Left lung (tissue), 14 donors: ENCODE measurements at places on chromosomes 1 and 21. TPM values are rescaled to one million over a fixed set of nuclear protein-coding genes. Genes with fewer than 3 reads are reported as not detected.
A peak's percentile ranks its signal among the peaks of the same experiment; 100 is the strongest.

DNA sequence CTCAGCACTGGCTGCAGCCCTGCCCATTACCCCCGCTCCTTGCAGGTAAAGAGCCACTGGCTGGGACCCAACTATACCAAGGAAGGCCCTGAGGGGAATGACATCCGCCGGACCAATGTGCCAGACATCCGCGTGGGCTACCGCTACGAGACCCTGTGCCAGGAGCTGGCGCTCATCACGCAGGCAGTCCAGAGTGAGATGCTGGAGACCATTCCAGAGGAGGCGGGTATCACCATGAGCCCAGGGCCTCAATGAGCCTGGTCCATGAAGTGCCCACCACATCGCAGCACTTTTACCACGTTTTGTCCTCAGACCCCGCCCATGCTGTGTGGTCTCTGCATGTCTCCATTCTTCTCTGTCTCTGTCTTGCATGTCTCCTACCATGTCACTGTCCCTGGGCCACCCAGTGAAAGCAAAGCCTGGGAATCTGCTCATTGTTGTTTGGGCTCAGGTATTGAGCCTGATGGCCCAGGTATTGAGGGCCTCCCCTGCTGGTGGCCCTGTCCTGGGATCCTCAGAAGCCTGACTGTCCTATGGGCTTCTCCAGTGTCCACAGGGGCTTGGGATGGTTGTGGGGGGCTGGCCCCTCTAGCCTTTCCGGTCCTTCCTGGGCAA, 11.4 kb downstream of the AMPD2 start:
- DNase-seq: no peak
- no peaks in the 10 kb centered on the region for H3K27me3 ChIP-seq
- no peak overlapping the region for H3K27ac ChIP-seq
- no peak overlapping the region for H3K4me3 ChIP-seq
- H3K36me3 ChIP-seq: peaks cover 67% of the 10 kb centered on the region

DNA sequence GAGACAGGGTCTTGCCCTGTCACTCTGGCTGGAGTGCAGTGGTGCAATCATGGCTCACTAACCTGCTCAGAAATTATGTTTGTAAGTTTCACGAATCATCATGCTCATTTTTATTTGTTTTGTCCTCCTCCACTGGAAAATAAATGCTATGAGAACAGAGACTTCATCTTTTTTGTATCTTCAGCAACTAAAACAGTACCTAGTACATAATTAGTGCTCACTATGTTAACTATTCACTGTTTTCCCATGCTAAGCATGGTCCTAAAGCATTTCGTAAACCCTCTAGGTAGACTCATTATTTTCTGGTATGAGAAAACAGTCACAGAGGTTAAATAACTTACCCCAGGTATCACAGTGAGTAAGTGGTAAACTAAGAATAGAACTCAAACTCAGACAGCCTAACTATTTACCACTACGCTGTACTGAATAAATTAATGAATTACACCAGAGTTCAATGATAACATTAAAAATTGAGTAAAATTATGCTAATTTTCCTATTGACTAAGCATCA, 118.4 kb downstream of the RERE start:
- H3K4me3 ChIP-seq: no peak overlapping the region
- peaks cover 8% of the 10 kb centered on the region for H3K4me1 ChIP-seq
- H3K27me3 ChIP-seq: no peaks in the 10 kb centered on the region
- no peak for DNase-seq
- no peak overlapping the region for H3K27ac ChIP-seq

DNA sequence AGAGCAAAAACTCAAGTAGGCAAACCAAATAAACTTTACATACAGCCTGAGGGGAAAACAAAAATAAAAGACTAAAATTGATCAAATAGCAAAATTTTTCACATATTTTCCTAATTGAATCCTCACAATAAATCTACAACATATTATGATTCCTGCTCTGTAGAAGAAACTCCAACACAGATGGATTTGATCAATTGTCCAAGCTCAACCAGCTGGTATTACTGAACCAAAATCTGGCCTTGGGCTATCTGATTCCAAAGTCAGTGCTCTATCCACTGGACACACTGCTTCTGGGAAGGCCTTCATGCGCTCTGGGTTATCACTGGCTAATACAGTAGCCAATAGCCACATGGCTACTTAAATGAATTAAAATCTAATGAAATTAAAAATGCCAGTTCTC, 39.3 kb downstream of the PCNX2 start:
- no peaks in the 10 kb centered on the region for H3K27me3 ChIP-seq
- H3K4me3 ChIP-seq: no peak overlapping the region
- H3K36me3 ChIP-seq: peaks cover 20% of the 10 kb centered on the region
- DNase-seq: no peak

DNA sequence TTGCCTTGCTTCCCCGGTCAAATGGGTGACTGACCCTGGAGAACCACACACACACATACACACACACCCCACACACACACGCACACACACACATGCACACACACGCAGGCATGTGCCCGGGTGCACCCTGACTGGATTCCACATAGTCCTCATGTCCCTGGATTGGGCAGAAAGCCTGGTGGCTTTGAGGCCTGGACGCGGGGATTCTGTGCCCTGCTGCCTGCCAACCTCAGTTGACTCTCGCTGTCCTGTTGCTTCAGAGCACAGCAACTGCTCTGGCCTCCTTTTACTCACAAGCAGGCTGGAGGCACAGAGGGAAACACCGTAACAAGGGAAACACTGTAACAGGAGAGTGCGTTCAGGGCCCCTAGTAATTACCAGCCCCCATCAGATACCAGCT, 6.4 kb downstream of the RORC start:
- no peak overlapping the region for H3K4me3 ChIP-seq
- peaks cover 28% of the 10 kb centered on the region for H3K4me1 ChIP-seq
- no peaks in the 10 kb centered on the region for H3K36me3 ChIP-seq

Gene IGSF5
- 0.39 TPM for polyA plus RNA-seq

Gene GPR157
- 19.2 TPM for polyA plus RNA-seq

GRCh38 chr1:21308847-21309652, 18.8 kb upstream of the ECE1 start:
- H3K27ac ChIP-seq: no peak overlapping the region
- peaks cover 51% of the 10 kb centered on the region for H3K4me1 ChIP-seq
- no peaks in the 10 kb centered on the region for H3K27me3 ChIP-seq
- no peaks in the 10 kb centered on the region for H3K36me3 ChIP-seq

- no peaks in the 10 kb centered on the region for H3K36me3 ChIP-seq
- no peak overlapping the region for H3K27ac ChIP-seq
- no peak overlapping the region for H3K4me3 ChIP-seq
- no peaks in the 10 kb centered on the region for H3K27me3 ChIP-seq
- peaks cover 8% of the 10 kb centered on the region for H3K4me1 ChIP-seq
Measured at GRCh38 chr21:38206646-38207045, 50.1 kb upstream of the KCNJ15 start.

Gene PROX1
- 10.4 TPM for polyA plus RNA-seq

DNA sequence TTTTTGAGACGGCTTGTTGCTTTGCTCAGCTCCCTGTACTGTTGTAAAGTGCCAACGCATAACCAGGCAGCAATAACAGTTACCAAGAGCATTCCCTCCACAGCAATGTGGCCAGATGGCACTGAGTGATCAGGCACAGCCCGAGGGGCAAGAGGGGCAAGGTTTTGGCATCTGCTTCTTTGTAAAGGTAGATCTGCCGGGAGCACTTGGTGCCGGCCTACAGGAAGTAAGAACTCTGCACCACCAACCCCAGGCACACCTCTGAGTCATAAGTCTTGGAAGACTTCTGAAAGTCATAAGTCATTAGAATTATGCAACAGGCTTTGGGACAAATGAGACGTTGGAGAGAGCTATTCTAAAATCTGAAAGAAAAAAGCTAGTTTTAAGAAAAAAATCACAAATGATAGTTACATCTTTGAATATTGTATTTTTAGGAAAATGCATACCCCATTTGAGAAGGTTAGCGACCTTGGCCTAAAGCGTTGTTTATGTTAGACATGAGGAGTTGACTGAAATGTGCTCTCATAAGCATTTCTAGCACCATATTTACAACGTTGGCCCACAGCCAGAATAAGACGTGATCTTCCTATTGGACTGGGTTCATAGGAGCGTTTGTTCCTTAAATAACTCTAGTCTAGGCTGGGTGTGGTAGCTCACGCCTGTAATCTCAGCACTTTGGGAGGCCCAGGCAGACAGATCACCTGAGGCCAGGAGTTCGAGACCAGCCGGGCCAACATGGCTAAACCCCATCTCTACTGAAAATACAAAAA, 37.7 kb upstream of the MAP10 start:
- no peak overlapping the region for H3K4me3 ChIP-seq
- peak overlapping the region; percentile 66 for H3K27ac ChIP-seq
- no peaks in the 10 kb centered on the region for H3K27me3 ChIP-seq
- peaks cover 20% of the 10 kb centered on the region for H3K4me1 ChIP-seq
- DNase-seq: no peak
- no peaks in the 10 kb centered on the region for H3K36me3 ChIP-seq

GRCh38 chr1:36248250-36248894, 24.1 kb downstream of the THRAP3 start:
- H3K4me1 ChIP-seq: peaks cover 17% of the 10 kb centered on the region
- no peaks in the 10 kb centered on the region for H3K27me3 ChIP-seq
- H3K27ac ChIP-seq: peak overlapping the region; percentile 9
- DNase-seq: no peak
- H3K4me3 ChIP-seq: no peak overlapping the region

DNA sequence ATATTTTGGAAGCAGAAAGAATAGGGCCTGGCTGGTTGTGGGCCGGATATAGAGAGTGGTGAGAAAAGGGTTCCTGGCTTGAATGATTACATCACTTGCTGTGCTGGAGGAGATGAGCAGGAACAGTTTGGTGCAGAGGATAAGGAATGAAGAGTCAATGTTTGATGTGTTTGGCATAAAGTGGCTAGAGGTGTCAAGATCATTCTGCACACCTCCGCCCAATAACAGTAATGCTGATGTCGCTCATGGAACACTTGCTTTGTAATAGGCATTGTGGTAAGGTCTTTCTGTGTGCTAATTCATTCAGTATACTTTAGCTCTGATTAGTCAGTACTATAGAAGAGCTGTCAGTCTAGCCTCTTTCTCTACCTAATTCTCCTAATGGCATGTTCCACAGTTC, 48.0 kb upstream of the RAVER2 start:
- H3K27me3 ChIP-seq: no peaks in the 10 kb centered on the region
- no peak overlapping the region for H3K4me3 ChIP-seq
- no peaks in the 10 kb centered on the region for H3K36me3 ChIP-seq
- H3K27ac ChIP-seq: no peak overlapping the region
- H3K4me1 ChIP-seq: no peaks in the 10 kb centered on the region

- H3K4me1 ChIP-seq: no peaks in the 10 kb centered on the region
- H3K27ac ChIP-seq: no peak overlapping the region
- H3K27me3 ChIP-seq: peaks cover 100% of the 10 kb centered on the region
Measured at GRCh38 chr1:37038227-37039093, 4.1 kb upstream of the GRIK3 start.

Gene ASAP3
- polyA plus RNA-seq: 47.2 TPM

GRCh38 chr1:221987860-221988520, 246.1 kb upstream of the DUSP10 start:
- H3K4me1 ChIP-seq: no peaks in the 10 kb centered on the region
- no peak overlapping the region for H3K27ac ChIP-seq
- H3K4me3 ChIP-seq: no peak overlapping the region
- no peaks in the 10 kb centered on the region for H3K36me3 ChIP-seq
- DNase-seq: no peak

GRCh38 chr1:204920967-204921366, 50.3 kb downstream of the NFASC start:
- no peaks in the 10 kb centered on the region for H3K36me3 ChIP-seq
- H3K4me1 ChIP-seq: no peaks in the 10 kb centered on the region
- DNase-seq: no peak
- H3K4me3 ChIP-seq: no peak overlapping the region
- H3K27me3 ChIP-seq: no peaks in the 10 kb centered on the region

- H3K27me3 ChIP-seq: no peaks in the 10 kb centered on the region
- no peaks in the 10 kb centered on the region for H3K36me3 ChIP-seq
- H3K4me3 ChIP-seq: no peak overlapping the region
- no peak overlapping the region for H3K27ac ChIP-seq
- no peaks in the 10 kb centered on the region for H3K4me1 ChIP-seq
- no peak for DNase-seq
Measured at GRCh38 chr1:237921306-237921705, 30.6 kb upstream of the ZP4 start.

Gene EPHA8
- 0.21 TPM for polyA plus RNA-seq

DNA sequence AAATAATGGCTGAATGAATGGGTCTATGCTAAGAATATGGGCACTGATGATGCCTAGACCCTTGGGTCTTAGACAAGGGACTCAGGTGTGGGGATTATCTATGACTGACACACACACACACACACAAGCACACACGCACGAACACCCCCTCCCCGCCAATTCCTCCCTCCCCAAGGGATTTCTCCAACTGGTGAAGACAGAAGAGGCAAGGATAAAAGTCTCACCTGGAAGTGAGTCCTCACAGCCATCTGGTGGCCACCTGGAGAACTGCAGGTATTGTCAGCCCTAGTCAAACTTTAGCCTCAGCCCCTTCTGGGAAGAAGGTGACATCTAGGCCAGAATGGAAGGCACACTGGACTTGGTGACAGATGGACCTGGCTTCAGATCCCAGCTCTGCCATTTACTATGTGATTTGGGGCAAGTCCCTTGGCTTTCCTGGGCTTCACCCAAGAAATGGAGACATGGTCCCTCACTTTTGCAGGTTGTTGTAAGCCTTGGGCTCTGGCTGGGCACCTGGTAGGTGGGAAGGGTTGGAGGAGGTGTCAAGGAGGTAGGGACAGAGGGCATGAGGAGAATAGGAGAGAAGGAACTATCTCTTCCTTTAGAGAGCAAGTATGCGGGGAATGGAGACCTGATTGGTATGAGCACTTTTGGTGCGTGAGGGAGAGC, 4.0 kb upstream of the GPR3 start:
- no peak for DNase-seq
- no peak overlapping the region for H3K27ac ChIP-seq
- peaks cover 9% of the 10 kb centered on the region for H3K4me1 ChIP-seq
- no peaks in the 10 kb centered on the region for H3K27me3 ChIP-seq
- H3K36me3 ChIP-seq: no peaks in the 10 kb centered on the region

GRCh38 chr21:45921917-45922316, 59.7 kb upstream of the COL6A1 start:
- H3K27ac ChIP-seq: no peak overlapping the region
- no peaks in the 10 kb centered on the region for H3K36me3 ChIP-seq
- DNase-seq: no peak
- no peaks in the 10 kb centered on the region for H3K4me1 ChIP-seq
- H3K27me3 ChIP-seq: no peaks in the 10 kb centered on the region

GRCh38 chr1:163263818-163264655, 57.7 kb upstream of the NUF2 start:
- no peak overlapping the region for H3K27ac ChIP-seq
- H3K4me3 ChIP-seq: no peak overlapping the region
